ENCODE measurements at places on chromosomes 7 and 10. TPM values are rescaled to one million over a fixed set of nuclear protein-coding genes. Genes with fewer than 3 reads are reported as not detected.

GPR15LG gene
- not detected for total RNA-seq

LBX1 gene
- total RNA-seq = not detected

CYP2W1 gene
- not detected for total RNA-seq

ZKSCAN5 gene
- 20.4 TPM for total RNA-seq

TMEM236 gene
- total RNA-seq = under 0.01 TPM

SPDYE1 gene
- total RNA-seq = not detected

SAMD9 gene
- total RNA-seq = 1.6 TPM

ACTR3C gene
- total RNA-seq = 5.3 TPM

NXPH1 gene
- 41.6 TPM for total RNA-seq

RP9 gene
- 6.9 TPM for total RNA-seq

SORCS1 gene
- 16.7 TPM for total RNA-seq

Data from frontal cortex (tissue), 4 donors.